ENCODE measurements at places on chromosomes 4 and X. TPM values are rescaled to one million over a fixed set of nuclear protein-coding genes. Genes with fewer than 3 reads are reported as not detected.

The MAGEA4 gene
- not detected for total RNA-seq

The DACH2 gene
- not detected for total RNA-seq

The UGT2B15 gene
- total RNA-seq = not detected

- no peaks in the 10 kb centered on the region for H3K4me1 ChIP-seq
- peak; percentile 72 for DNase-seq
- no peaks in the 10 kb centered on the region for H3K27me3 ChIP-seq
- no peaks in the 10 kb centered on the region for H3K36me3 ChIP-seq
Measured at GRCh38 chr4:22573198-22573597, 57.3 kb upstream of the ADGRA3 start.

The GPR143 gene
- 1.1 TPM for total RNA-seq

- H3K4me1 ChIP-seq = no peaks in the 10 kb centered on the region
- no peak overlapping the region for H3K4me3 ChIP-seq
- no peak overlapping the region for H3K27ac ChIP-seq
- no peak for DNase-seq
Measured at GRCh38 chr4:13612569-13612968, 15.0 kb downstream of the BOD1L1 start.

DNA sequence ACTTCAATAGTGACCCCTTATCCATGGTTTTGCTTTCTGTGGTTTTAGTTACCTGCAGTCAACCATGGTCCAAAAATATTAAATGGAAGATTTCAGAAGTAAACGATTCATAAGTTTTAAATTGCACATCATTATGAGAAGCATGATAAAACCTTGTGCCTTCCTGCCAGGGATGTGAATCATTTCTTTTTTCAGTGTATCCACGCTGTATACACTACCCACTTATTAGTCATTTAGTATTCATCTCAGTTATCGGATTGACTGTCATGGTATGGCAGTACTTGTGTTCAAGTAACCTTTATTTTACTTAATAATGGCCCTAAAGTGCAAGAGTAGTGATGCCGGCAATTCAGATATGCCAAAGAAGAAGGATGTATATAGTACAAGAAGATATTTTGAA lies 37.7 kb upstream of the TASL start:
- no peak overlapping the region for H3K4me3 ChIP-seq
- no peak overlapping the region for H3K27ac ChIP-seq
- no peaks in the 10 kb centered on the region for H3K36me3 ChIP-seq
- no peaks in the 10 kb centered on the region for H3K4me1 ChIP-seq
- no peak for DNase-seq

DNA sequence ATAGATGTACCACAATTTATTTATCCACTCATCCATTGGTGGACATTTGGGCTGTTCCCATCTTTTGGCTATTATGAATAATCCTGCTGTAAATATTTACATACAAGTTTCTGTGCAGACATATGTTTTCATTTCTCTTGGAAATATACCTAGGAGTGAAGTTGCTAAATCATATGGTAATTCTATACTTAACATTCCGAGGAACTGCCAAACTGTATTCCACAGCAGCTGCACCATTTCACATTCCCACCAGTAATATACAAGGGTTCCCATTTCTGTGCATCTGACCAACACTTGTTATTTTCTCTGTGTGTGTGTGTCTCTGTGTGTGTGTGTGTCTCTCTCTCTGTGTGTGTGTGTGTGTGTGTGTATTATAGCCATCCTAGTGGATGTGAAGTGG lies 15.4 kb upstream of the DOCK11 start:
- H3K27ac ChIP-seq = no peak overlapping the region
- no peak for DNase-seq
- H3K36me3 ChIP-seq = no peaks in the 10 kb centered on the region
- H3K4me3 ChIP-seq = no peak overlapping the region

The UGT2B7 gene
- total RNA-seq = not detected

- no peaks in the 10 kb centered on the region for H3K27me3 ChIP-seq
- H3K27ac ChIP-seq = peak overlapping the region; percentile 42
- H3K36me3 ChIP-seq = no peaks in the 10 kb centered on the region
- DNase-seq = no peak
- H3K4me3 ChIP-seq = no peak overlapping the region
- no peaks in the 10 kb centered on the region for H3K4me1 ChIP-seq
Measured at GRCh38 chr4:145679520-145679919, 426 bp upstream of the C4orf51 start.

The TRIM61 gene
- total RNA-seq = 0.79 TPM

The DCAF8L2 gene
- total RNA-seq = not detected

GRCh38 chrX:119145241-119145653 lies 17.6 kb upstream of the KIAA1210 start:
- no peak for DNase-seq
- H3K36me3 ChIP-seq = no peaks in the 10 kb centered on the region
- no peak overlapping the region for H3K4me3 ChIP-seq
- H3K4me1 ChIP-seq = no peaks in the 10 kb centered on the region

DNA sequence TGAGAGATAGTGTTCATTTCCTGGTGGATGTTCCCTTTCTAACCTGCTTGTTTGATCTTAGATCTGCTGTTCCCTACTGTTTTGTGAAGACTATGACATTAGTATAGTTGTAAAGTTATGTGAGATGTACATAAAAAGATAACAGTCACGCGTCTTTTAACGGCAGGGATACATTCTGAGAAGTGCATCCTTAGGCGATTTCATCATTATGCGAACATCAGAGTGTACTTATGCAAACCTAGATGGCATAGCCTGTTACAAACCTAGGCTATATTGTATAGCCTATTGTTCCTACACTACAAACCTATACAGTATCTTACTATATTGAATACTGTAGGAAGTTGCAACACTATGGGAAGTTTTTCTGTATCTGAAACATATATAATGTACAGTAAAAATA lies 50.4 kb downstream of the MCUB start:
- H3K27me3 ChIP-seq = no peaks in the 10 kb centered on the region
- no peak overlapping the region for H3K27ac ChIP-seq
- DNase-seq = no peak

- H3K27ac ChIP-seq = no peak overlapping the region
- H3K4me3 ChIP-seq = no peak overlapping the region
- H3K4me1 ChIP-seq = no peaks in the 10 kb centered on the region
- no peaks in the 10 kb centered on the region for H3K36me3 ChIP-seq
Measured at GRCh38 chr4:154478547-154478946, 13.1 kb downstream of the DCHS2 start.

- no peak overlapping the region for H3K27ac ChIP-seq
- DNase-seq = no peak
- H3K36me3 ChIP-seq = no peaks in the 10 kb centered on the region
- H3K4me1 ChIP-seq = no peaks in the 10 kb centered on the region
Measured at GRCh38 chr4:176340871-176341685, 21.3 kb downstream of the SPCS3 start.

DNA sequence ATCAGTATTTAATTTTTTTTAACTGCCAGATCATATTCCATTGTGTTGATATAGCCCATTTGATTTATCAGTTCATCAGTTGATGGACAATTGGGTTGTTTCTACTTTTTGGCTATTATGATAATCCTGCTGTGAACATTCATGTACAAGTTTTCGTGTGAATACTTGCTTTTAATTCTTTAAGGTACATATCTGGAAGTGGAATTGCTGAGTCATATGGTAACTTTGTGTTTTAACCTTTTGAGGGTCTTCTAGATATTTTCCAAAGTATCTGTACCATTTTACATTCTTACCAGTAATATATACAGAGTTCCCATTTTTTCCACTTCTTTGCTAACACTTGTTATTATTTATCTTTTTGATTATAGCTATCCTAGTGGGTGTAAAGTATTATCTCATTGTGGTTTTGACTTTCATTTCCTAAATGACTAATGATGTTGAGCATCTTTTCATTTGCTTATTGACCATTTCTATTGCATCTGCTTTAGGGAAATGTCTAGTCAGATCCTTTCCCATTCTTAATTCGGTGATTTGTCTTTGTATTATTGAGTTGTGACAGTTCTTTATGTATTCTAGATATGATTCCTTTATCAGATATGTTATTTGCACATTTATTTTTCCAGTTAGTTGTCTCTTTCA lies 75.2 kb upstream of the NUDT6 start:
- no peak overlapping the region for H3K27ac ChIP-seq
- no peak for DNase-seq
- no peaks in the 10 kb centered on the region for H3K36me3 ChIP-seq
- H3K4me3 ChIP-seq = no peak overlapping the region
- H3K27me3 ChIP-seq = no peaks in the 10 kb centered on the region

DNA sequence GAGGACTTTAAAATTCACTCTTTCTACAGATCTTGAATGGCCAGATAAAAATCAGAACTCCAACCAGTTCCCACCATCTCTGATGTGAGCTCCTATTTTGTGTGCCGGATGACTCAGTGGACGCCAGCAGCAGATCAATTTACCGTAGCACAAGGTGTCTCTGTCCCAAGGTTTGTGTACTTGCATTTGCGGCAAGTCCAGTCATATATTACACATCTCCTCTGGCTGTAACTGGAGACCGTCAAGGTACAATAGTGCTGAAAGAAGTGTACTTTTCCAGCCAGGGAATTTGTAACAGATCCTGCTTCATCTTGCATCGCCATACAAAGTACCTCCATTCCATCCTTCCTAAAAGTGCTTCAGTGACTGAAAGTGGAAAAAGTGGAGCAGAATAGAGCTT lies 108.2 kb upstream of the SORBS2 start:
- no peaks in the 10 kb centered on the region for H3K36me3 ChIP-seq
- no peak overlapping the region for H3K4me3 ChIP-seq
- H3K27me3 ChIP-seq = no peaks in the 10 kb centered on the region
- DNase-seq = no peak
- no peak overlapping the region for H3K27ac ChIP-seq

The SERPINA7 gene
- total RNA-seq = not detected

All from right atrium auricular region (tissue), 2 donors.